ENCODE measurements at places on chromosomes 7 and 10.

DNA sequence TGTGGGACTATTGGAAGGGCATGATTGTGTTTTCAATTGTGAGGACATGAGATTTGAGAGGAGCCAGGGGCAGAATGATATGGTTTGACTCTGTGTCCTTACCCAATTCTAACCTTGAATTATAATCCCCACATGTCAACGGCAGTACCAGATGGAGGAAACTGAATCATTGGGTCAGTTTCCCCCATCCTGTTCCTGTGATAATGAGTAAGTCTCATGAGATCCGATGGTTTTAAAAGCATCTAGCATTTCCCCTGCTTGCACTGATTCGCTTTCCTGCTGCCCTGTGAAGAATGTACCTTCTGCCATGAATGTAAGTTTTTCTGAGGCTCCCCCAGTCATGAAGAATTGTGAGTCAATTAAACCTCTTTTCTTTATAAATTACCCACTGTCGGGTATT lies 1367.1 kb downstream of the XPNPEP1 start:
- no peak for DNase-seq

GRCh38 chr10:33227489-33227888 lies 107.0 kb downstream of the NRP1 start:
- DNase-seq = no peak

DNA sequence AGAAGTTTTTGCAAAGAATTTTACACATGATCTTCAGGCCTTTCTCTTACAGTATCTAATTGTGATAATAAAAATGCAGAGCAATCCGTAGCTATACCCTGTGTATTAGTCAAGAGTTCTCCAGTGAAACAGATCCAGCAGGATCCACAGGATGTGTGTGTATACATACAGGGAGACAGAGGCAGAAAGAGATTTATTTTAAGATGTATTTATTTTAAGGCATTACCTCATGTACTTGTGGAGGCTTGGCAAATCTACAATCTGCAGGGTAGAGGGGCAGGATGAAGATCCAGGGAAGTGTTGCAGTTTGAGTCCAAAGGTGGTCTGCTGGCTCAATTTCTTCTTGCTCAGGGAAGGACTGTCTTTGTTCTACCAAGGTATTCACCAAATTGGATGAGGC lies 41.7 kb downstream of the ARHGAP12 start:
- no peak for DNase-seq

DNA sequence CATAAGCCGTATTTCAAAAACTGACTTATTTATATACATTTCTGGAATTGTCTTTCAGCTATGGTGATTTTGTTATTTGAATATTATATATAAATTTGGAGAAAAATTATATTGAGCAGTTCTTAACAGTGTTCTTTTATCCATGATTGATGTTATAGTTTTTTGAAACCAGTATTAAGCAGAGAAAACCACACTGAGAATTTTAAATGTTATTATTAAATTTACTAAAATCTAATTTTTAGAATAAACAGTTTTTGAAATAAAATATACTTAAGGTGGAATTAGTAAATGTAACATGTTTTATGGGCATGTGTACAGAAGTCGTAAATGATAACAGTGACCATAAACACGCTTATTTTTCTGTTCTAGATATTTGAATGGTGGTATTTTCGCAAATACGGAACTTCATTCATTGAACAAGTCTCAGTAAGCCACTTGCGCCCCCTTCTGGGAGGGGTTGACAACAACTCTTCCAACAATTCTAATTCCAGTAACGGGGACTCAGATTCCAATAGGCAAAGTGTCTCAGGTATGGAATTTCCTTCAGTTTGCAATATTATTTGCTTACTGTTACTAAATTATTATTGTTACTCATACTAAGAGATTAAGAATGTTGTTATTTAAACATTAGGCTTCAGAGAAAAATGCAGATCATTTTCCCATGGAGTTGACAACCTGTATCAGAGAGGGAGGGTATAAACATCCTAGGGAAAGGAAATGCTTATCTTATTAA lies 166.1 kb downstream of the ST7 start:
- DNase-seq = peak; percentile 68

DNA sequence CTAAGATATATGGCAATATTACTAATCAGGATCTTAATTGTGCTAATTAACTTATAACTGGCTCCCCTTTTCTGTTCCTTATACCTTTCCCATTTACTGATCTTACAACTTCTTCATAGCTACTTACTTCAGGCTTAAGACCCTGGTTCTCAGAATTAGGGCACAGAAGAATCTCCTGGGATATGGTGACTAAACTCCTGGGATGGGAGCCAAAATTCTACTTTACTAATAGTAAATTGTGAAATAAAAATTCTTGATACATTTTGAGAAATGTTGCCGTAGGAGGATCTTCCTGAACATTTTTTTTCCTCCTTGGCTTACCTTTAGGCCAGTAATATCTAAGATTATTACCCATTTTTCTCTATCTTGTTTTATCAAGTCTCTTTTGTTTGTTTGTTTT lies 309.5 kb downstream of the ATRNL1 start:
- DNase-seq = no peak

DNA sequence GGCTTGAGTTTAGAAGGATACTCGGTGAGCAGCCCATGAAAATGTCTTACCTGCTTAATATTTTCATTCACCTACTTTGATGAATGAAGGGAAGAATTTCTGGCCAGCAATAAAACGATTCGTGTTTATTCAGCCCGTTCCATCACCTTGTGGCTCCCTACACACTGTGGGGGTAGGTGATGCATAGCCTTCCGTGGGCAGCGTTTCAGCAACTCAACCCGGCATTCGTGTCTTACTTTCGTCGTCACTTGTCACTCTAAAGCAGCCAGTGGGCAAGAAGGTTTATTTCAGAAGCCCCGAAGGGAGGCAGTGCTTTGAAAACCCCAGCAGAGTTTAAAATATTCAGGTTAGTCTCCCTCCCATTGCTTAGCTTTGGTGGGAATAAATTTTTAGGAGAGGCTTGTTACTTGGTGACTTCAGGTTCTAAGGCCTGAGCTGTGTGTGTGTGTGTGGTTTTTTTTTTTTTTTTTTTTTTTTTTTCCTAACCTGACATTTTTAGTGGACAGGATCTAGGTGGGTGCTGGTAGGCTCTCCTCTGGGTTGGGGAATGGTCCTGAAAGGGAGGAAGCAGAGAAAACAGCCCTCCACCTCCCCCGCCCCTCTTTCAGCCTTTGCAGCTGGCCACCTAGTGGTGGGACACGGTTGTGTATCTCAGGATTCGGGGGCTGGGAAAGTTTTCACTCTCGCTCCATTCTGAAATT lies 1.8 kb downstream of the GRK5 start:
- DNase-seq = no peak

GRCh38 chr10:87761892-87762291 lies 56.1 kb downstream of the ATAD1 start:
- DNase-seq = no peak

- DNase-seq = no peak
These were observed 87.2 kb upstream of the UNC5B start for GRCh38 chr10:71124921-71125748.

GRCh38 chr7:77935652-77936348 lies 137.2 kb downstream of the PHTF2 start:
- DNase-seq = no peak

GRCh38 chr10:11335881-11336430 lies 275.5 kb downstream of the USP6NL start:
- DNase-seq = no peak

GRCh38 chr10:73771722-73772280 lies 10.0 kb upstream of the CHCHD1 start:
- peak; percentile 77 for DNase-seq

GRCh38 chr7:157358041-157358752 lies 21.4 kb downstream of the DNAJB6 start:
- DNase-seq = no peak

GRCh38 chr7:139775829-139776266 lies 1.9 kb downstream of the HIPK2 start:
- DNase-seq = peak; percentile 74

DNA sequence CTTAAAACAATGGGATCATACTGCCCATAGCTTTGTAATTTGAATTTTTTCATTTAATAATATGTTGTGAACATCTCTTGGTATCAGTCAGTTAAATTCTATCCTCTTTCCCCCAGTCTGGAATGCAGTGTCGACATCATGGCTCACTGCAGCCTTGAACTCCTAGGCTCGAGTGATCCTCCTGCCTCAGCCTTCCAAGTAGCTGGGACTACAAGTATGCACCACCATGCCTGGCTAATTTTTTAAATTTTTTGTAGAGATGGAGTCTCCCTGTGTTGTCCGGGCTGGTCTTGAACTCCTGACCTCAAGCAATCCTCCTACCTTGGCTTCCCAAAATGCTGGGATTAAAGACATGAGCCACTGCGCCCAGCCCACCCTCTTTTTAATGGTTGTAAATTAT lies 34.6 kb downstream of the MPLKIP start:
- no peak for DNase-seq

DNA sequence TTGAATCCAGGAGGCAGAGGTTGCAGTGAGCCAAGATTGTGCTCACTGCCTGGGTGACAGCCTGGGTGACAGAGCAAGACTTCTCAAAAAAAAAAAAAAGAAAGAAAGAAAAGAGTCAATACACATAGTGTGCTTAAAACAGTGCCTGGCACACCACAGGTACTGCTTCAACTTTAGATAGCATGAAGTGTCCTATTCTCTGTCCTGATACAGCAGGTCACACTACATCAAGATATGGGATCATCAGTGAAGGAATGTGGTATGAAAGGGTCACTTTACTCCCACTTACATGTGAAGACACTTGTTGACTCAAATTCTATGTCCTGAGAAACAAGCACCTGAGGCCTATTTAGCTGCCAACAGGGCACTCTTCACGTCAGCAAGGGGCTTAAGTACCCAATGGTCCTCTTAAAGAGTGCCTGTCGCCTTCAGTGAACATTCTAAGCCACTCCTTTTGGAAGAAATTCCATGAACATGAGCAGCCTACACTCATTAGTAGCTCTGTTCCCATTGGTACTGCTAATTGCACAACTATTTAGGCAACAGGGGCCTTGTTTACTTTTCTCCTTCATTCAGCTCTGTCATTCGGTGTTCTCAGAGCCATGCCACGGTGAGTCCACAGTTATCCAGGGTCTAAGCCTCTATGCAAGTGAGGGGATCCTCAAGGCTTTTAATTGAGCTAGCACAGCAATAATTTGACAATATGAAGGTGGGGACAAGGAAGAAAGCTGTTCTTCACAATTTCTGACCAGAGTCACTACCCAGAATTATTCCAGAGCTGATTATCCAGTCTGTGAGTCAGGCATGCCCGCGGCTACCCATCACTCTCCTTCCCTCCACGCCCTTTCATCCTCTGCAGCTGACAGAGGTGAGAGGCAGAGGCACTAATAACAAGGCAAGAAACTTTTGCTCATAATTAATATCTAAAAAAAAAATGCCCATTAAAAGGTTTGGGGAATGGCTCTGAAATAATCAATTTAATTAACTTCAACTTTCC lies 56.6 kb upstream of the PTN start:
- no peak for DNase-seq

DNA sequence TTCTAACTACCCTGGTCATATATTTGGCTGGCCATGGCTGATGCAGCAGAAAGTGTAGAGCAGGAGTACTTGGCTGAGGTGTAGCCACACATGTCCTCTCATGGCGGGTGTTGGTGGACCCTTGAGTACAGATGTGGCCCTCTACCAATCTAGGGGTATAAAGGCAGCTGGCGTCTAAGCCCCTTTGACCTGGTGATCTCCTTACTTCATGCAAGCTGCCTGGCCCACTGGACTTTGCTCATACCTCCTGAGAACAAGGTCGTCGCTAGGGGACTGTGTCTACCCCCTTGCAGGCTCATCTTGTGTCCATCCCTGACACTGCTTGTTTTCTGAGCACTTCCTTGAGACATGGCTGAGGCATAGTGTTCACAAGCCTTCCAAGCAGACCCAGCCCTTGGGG lies 287.8 kb downstream of the RPS24 start:
- no peak for DNase-seq

DNA sequence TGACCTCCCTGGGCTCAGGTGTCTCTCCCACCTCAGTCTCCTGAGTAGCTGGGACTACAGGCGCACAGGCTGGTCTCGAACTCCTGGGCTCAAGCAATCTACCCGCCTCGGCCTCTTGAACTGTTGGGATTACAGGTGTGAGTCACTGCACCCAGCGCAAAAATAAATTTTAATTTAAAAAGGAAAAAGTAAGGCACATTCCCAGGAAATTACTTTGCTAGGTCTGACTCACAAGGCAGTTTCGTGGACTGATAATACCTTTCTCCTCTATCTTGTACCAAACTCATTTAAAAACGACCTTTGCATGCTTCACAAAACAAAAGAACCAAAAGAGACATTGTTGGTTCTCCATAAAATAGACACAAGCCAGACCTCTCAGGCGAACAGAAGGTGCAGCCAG lies 29.7 kb downstream of the PARP12 start:
- DNase-seq = no peak

GRCh38 chr10:96588616-96589419 lies 2.0 kb upstream of the TM9SF3 start:
- no peak for DNase-seq

- no peak for DNase-seq
These were observed 11.8 kb upstream of the PDCD4 start for GRCh38 chr10:110859973-110860376.

DNA sequence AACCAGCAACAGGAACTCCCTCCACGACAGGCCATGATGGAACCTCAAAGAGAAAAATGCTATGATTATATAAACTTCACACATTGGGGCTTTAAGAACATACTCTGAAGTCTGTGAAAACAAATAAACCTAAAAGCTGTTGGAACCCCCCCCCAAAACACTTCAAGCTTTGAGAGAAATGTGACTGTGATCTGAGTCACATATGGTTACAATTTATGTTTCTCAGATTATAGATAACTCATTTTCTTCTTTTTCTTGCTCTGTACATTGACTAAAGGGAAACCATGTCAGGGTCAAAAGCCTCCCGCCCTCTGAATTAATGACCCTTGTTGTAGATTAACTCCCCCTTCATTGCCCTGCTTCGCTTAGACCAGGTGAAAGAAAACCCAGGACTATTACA lies 15.8 kb downstream of the VOPP1 start:
- no peak for DNase-seq

- peak; percentile 16 for DNase-seq
These were observed 3.8 kb upstream of the ALDH18A1 start for GRCh38 chr10:95660283-95660682.

- DNase-seq = no peak
These were observed 23.2 kb upstream of the MKI67 start for GRCh38 chr10:128149267-128150014.

DNA sequence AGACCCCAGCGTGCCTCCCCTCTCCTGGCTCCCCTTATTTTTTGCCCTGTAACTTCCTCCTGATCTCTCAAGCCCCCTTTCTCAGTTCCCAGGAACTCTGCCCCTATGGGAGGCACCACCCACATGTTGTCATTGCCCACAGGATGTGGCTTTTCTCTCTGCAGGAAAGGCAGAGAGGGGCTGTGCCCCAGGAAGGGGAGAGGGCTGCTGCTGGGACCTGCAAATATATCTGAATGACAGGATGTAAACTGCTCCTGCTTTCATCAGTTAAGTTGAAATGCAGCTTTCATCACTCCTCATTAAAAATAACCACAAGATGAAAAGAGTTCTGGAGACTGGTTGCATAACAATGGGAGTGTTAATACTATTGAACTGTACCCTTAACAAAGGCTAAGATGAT lies 103.3 kb downstream of the CLEC2L start:
- no peak for DNase-seq

- no peak for DNase-seq
These were observed 14.8 kb downstream of the HTR5A start for GRCh38 chr7:155084969-155085368.

GRCh38 chr10:71741029-71741428 lies 21.5 kb upstream of the C10orf105 start:
- no peak for DNase-seq

GRCh38 chr10:97207131-97207530 lies 21.4 kb upstream of the SLIT1 start:
- no peak for DNase-seq

Data from right renal pelvis (tissue), 4 donors.